ENCODE measurements at places on chromosomes 16 and 17.

DNA sequence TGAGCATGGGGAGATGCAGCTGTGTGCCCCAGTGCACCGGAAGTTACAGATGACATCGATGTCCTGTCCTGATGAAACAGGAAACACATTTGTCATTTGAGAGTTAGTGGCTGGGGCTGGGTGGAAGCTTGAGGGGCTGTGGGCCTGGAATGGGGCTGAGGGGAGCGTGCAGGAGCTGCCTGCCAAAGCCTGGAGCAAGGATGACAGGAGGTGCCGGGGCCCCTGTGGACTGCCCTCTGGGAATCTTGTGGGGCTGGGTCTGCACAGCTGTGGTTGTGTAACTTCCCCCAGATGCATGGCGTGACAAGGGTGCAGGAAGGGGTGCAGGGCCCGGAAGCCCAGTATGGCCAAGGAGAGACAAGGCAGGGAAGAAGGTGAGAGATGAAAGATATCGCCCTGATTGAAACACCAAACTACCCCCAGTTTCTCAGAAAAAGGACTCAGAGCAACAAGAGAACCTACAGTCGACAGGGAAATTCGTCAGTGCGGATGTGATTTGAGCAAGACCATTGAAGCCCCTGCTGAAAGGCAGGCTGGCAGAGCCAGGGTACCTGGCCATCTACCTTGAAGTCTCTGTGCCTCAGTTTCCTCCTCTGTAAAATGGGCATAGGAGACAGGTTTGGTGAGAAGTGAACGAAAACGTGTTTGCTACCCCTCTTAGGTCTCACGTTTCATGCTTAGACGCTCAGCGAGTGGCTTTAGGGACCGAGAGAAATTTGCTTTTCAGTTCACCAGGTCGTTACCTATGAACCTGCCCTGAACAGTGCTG is 8.8 kb downstream of the MMP25 start:
- no peak for DNase-seq

- no peak for DNase-seq
Measured at GRCh38 chr17:40309949-40310510, 1.1 kb downstream of the RARA start.

DNA sequence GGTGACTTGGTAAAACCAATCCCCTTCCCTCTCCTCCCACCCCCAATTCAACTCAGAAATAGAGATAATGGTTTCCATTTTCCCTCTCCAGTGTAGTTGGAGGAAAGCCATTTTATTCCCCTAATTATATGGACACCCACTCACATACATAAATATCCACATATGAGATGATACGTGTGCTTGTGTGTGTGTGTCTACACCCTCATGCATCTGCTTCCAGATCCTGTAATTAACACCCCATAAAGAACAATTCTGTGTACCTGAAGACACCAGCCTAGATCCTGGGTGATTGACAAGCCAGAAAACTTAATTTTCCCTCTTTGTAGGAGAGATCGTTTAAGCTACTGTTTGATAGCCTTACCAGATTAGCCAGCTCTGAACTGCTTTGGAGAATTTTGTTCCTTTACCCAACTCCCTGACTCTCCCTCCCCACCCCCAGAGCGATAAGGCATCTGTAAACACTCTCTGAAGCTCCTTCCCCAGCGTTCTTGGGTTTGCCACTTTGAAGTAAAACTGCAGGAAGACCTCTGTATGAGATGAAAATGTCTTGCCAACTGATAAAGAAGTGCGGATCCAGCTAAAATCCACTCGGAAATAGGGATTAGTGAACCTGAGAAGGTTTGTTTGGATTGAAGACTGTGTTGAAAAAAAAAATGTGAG is 175.7 kb downstream of the RGS9 start:
- no peak for DNase-seq

- DNase-seq = no peak
Measured at GRCh38 chr17:59778996-59779395, 71.5 kb downstream of the VMP1 start.

GRCh38 chr17:42475835-42476234 is 17.2 kb downstream of the ATP6V0A1 start:
- no peak for DNase-seq

- DNase-seq = no peak
Measured at GRCh38 chr17:57871155-57871554, 21.3 kb upstream of the MRPS23 start.

DNA sequence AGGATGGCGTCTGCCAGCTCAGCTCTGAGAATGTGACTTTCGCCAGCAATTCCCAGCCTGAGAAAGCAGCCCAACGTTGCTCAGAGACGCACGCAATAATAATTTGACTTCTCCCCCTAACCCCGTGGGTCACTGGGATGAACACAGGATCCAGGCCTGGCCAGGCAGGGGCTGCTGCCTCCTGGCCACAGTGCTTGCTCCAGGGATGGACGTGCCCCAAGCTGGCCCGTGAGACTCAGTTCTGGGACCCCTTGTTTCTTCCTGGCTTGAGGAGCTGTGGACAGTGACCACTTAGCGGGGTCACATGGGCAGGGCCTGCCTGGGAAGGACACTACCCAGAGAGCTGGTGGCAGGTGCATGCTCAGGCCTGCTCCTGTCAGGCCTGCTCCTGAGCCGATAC is 13.5 kb upstream of the DPEP1 start:
- no peak for DNase-seq

- no peak for DNase-seq
Measured at GRCh38 chr16:10992797-10993196, 48.4 kb downstream of the CLEC16A start.

DNA sequence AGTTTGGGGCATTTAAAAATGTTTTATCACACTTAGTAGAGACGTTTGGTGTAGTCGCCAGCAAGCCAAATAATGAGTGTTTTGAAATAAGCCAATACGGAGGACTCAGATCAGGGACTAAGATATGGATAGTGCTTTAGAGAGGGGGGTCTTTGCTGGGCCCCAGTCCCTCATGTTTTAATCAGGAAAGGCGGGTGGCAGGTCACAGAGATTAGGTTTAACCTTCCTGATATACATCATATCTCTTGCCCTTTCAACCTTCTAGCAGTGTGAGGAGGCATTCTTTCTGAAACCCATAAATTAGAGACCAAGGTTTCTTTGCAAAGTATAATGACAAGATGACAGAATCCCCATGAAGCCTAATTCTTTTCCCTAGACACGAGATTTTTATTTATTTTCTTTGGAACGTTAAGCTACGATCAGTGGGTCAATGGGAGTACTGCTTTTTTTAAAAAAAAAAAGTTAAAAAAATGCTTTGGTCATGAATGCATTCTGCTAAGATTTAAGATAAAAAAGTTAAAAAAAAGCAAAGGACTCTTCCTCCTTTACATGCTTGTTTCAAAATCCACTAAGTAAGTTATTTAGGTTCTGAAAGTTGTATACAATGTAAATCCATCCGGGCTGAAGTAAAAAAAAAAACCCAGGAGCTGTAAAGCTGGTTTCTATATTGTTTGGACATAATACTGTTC is 572.1 kb upstream of the SALL1 start:
- no peak for DNase-seq

DNA sequence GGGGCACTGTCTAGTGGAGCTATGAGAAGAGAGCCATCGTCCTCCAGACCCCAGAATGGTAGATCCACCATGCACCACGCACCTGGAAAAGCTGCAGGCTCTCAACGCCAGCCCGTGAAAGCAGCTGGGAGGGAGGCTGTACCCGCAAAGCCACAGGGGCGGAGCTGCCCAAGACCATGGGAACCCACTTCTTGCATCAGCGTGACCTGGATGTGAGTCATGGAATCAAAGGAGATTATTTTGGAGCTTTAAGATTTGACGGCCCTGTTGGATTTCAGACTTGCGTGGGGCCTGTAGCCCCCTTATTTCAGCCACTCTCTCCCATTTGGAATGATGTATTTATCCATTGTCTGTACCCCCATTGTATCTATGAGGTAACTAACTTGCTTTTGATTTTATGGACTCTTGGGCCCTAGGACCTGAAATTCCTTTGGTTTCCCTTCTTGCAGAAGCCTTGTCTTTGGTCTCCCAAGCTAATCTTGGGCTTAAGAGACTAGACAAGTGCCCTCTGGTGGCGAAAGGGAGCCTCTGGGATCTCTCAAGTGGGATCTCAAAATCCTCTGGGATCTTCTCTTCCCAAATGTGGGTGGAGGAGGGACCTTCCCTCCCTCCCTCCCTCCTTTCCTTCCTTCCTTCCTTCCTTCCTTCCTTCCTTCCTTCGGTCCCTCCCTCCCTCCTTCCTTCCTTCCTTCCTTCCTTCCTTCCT is 58.2 kb upstream of the HAPSTR1 start:
- DNase-seq = no peak

GRCh38 chr17:6177941-6178694 is 107.9 kb downstream of the WSCD1 start:
- DNase-seq = no peak

DNA sequence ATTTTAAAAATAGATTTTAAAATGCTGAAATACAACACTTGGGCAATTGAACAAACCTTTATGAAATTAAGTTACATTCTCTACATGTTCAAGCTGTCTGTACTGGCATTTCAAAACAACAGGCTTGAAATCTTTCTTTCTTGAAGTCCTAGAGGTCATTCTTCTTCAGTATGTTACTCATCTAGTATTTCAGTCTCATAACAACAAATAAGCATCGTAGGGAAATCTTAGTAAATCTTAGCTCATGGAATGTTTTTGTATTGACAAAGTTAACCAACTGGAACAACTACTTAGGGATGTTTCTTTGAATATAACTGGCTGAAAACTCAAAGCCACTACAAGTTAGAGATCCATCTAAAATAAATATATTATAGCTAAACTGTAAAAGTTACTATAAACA is 96.6 kb downstream of the KIF2B start:
- no peak for DNase-seq

DNA sequence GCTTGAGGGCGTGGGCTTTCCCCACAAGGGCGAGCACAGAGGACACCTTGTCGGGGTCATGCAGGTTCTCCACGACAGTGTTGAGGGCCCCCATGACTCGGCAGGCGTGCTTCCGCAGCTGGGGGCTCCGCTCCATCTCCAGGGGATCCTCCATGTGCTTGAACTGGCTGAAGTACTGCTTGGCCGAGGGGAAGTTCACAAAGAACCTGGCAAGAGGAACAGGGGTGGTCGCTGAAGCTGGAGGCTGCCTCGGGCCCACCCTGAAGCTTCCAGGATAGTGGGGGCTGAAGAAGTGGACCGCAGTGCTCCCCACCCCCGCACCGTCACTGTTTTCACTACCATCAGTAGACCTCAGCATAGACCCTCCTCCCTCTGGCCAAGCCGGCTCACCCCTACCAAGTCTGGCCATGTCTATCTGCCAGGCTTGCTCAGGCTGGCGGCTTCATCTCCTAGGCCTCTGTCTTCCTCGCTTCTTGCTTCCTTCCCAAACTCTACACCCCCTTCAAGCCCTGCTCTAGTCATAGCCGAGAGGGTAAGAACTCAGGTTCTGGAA is 5.9 kb downstream of the CYGB start:
- DNase-seq = no peak

DNA sequence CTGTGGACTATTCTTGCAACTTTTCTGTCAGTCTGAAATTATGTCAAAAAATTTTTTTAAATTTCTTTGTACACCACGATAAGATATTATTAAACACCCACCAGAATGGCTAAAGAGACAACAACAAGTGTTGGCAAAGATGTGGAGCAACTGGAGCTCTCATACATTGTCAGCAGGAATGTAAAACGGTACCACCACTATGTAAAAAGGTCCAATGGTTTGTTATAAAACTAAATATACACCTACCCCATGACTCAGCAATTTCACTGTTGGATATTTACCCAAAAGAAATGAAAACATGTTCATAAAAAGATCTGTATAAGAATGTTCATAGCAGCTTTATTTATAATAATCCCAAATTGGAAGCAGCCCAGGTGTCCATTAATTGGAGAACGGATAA is 7.2 kb downstream of the KIAA0753 start:
- no peak for DNase-seq

Measured in sciatic nerve (tissue), 2 donors.